Vagina (tissue), 2 donors: ENCODE measurements at places on chromosomes 12 and 14.
A peak's percentile ranks its signal among the peaks of the same experiment; 100 is the strongest.

- no peak for DNase-seq
These were observed 35.9 kb upstream of the TMTC2 start for GRCh38 chr12:82650627-82651337.

- peak; percentile 79 for DNase-seq
These were observed 113.2 kb upstream of the HIF1A start for GRCh38 chr14:61581955-61582615.

DNA sequence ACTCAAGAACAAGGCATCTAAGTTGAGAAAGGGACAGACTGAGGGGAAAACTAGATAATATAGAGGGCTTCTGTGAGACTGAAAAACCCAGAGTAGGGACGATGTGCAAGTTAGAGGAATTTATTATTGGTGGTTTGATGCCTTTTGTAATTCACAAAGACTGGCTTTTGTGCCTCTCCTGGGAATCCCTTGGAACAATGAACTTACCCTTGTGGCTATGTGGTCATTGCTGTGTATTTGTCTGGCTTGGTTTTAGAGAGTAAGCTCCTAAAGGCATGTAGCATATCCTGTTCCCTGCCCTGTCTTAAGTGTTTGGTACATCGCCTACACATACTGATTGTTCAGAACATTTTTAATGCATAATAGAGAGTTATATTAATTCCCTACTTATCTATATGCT lies 26.6 kb downstream of the DCN start:
- no peak for DNase-seq

GRCh38 chr12:50066402-50066801 lies 9.0 kb downstream of the ASIC1 start:
- DNase-seq: no peak

DNA sequence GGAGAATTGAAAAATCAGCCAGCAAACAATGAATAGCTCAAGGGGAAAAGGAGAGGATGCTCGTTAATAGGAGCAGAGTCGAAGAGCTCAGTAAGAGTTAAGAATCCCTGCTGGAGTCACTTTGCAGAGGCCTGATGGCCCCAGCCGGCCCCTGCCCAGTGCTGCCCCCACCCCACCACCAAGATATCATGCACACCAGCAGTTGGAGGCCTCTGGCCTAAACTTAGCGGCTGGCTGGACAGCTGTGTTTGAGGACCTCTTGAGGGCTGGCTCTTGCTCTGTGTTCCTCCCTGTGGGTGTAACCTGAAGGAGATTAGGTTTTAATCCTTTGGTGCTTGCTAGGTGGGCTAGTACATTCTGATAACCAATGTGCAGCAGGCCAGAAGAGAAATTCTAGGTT lies 142.0 kb downstream of the PLXNC1 start:
- no peak for DNase-seq

GRCh38 chr12:18296201-18296908 lies 35.0 kb downstream of the PIK3C2G start:
- no peak for DNase-seq

GRCh38 chr12:62692884-62693283 lies 226.3 kb downstream of the MON2 start:
- no peak for DNase-seq

DNA sequence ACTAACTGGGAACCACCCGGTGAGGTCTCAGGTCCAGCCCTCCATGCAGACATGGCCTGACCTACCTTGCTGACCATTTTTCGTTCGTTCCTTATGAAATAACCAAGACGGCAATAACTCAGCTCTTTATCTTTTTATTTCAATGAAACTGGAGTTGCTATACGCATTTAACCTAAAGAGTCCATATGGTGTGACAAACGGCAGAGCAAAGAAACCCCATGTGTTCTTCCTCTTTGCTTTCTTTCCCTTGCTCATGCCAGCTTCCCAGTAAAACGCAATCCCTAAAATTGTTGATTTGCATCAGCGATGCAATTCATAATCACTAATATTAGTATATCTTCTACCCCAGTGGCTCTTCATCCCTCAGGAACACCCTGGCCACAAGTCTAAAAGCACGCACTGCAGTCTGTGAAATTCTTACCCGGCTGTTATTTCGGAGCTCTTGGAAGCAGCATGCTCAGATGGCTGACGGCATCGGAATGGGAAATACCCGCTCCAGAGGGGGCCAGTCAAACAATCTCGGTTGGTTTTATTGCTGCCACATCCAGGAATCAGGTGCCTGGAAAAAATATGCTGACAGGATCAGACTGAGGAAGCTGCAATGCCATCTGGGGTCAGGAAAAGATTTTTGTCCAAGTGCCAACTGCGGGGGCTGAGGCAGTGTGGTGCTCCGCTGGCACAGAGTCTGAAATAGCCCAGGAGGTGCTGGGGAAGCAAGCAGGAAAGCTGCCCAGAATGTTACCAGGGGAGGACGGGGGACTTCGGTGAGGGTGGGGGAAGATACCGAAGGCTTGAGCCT lies 28.2 kb upstream of the KCNA1 start:
- no peak for DNase-seq
